Karpas-422 (cell line): ENCODE measurements at places on chromosomes 4 and X. TPM values are rescaled to one million over a fixed set of nuclear protein-coding genes. Genes with fewer than 3 reads are reported as not detected.

GRCh38 chr4:33890841-33891240 lies 2353.5 kb downstream of the ARAP2 start:
- DNase-seq, result no peak

- no peak for DNase-seq
Measured at GRCh38 chr4:188297873-188298272, 158.6 kb downstream of the TRIML1 start.

DNA sequence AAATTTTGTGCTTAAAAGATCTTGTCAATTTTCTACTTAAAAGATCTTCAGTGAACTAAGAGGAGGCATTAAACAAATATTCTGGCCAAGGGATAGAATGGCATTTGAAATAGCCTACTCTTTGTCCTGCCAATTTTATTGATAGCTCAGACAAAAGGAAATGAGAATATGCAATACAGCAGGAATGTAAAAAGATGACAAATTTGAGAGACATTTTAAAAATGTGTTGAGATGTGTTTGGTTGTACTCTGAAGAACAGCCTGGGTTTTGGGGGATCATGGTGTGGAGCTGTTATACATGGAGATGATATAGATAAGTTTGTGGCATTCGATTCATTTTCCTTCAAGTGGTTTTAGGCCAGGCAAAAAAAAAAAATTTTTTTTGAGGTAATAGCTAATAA lies 11.6 kb upstream of the MAD2L1 start:
- no peak for DNase-seq

- no peak for DNase-seq
Measured at GRCh38 chrX:124931241-124931640, 388.4 kb upstream of the TEX13C start.

The YY2 gene
- total RNA-seq, result 0.60 and 0.94 TPM in 2 replicates

- no peak for DNase-seq
Measured at GRCh38 chr4:184653650-184654049, 4.1 kb downstream of the PRIMPOL start.
